ENCODE measurements at places on chromosomes 7 and 10.

- no peak for DNase-seq
Measured at GRCh38 chr7:91692800-91693199, 187.7 kb downstream of the MTERF1 start.

DNA sequence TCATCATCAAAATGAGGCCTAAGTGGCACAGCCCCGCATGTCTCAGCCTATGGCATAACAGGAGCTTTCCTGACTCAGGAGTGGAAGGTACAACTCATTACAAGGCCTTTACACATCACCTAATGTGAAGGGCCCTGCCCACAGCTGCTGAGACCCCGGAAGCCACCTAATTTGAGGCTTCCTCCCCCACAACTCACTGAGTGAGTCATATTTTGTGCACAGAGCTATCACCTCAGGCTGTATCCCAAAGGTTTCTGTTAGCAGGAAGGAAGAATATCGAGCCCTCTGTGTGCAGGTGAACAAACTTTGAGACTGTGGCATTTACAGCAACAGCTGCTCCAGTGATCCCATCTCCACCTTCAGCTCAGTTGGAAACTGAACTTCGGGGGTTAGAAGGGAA is 20.6 kb downstream of the HTR5A start:
- no peak for DNase-seq

DNA sequence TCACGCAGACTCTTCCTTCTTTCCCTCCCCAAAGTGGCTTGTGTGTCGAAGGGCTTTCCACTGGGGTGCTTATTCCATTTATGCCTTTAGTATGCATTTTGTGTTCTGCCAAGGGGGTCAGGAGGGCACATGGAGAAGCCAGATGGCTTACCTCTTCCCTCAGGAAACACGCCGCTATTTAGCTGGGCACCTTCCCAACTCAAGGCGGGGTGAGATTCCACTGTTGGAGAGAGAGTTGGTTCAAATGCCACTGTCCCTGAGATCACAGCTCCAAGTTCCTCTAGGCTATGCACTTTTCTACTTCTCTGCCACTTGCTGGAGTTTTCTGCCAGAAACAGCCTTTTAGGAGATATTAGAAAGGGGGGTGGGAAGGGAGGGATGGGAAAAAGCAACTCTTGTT is 1091.8 kb downstream of the LRMDA start:
- DNase-seq, result no peak

DNA sequence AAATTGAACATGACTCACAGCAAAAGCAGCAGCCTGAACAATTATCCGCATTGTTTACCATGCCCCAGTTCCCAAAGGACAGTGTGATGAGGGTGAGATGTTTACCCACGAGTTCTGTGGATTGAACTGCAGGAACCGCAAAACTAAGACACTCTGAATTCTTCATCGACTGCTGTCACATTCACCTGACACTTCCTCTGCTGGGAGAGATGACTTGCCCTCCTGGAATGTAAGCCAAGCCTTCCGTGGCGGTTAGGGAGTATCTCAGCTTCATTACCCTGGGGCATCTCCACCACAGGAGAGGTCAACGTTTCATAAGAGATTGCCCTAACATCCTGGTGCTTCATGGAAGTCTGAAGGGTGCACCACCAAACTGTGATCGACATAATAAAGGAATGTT is 374.6 kb upstream of the ADARB2 start:
- DNase-seq, result peak; percentile 98

GRCh38 chr10:12218991-12219390 is 23.0 kb downstream of the CDC123 start:
- DNase-seq, result no peak

DNA sequence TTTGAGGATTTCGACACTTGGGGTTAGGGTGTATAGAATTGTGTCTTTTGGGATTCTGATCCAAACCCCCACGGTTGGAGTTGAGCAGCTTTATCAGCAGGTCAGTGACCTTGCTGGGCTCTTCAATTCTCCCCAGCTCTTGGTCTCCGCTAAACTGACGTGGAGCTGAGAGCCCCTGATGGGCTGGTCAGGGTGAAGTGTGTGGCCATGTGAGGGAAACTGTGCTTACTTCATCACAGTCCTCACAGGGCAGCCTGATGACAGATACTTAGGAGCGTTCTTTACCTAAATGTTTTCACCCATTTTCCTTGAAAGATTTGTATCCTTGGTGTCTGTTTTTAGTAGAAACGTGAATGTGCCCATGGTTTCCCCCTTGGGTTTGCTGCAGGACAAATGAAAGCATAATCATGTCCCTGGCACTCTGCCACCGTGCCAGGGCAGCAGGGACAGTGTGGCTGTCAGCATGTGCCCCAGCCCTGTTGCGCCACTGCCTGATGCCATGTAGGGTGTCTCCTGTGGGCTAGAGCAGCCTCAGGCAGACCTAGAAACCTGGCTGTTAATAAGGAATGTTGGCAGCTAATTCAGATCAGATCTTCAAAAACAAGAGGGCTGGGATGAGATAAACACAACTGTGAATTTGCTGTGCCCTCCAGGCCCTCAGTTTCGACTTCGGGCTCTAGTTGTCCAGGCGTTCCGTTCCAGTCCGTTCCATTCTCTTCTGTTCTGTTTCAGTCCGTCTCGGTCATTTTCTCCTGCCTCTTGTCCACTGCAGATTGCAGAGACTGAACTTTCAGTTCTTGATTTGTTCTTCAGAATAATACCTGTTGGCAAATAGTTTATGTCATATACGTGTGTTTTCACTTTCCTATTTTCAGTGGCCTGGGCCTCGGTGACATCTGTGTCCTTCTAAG is 96.8 kb downstream of the TRRAP start:
- DNase-seq, result no peak

DNA sequence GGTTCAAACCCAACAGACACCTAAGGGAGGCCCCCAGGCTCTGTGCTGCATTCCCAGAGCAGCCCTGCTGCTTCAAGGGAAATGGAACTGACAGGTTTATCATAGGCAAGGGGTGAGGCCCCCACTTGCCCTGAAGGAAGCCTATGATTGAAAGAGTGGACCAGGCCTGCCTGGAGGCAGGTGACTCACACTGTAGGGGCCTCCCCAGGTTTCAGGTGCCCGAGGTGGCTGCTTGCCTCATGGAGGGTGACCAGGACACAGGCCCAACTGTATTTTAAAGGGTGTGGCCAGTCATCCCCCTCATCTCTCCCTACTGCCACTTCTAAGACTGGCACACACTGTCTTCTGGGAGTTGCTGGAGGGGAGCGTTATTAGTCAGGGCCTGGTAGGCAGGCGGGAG is 85.4 kb downstream of the ATXN7L1 start:
- DNase-seq, result no peak

DNA sequence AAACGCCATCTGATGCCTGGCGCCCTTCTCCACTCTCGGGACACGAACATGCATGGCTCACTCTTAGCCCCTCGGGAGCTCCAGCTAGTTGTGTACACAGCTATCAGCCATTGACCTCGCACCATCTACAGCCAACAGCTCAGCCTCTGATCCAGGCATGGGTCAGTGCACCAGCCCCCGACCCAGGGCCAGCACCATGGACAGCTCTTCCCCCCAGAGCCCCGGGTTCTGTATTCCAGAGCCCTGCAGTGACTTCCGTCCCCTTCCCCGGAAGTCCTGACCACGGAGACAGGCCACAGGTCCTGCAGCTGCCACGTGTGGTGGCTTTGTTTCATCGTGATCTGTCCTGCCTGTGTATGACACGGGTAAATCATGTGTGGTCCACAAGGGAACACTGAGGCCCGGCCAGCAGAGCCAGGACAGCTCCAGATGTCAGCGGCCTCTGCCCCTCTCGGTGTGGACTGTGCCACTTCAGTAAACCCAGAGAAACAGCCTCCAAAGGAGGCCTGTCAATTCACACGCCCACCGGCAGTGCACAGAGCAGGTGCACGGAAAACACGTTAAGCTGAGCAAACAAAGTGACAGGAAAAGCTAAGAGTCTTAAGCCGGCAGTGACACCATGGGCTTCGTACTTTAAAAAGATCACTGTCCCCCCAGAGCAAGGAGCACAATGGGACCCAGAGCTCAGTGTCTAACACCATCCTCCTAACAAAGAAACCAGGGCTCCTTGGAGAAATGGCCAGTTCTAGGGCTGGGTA is 13.0 kb downstream of the STK32C start:
- no peak for DNase-seq

DNA sequence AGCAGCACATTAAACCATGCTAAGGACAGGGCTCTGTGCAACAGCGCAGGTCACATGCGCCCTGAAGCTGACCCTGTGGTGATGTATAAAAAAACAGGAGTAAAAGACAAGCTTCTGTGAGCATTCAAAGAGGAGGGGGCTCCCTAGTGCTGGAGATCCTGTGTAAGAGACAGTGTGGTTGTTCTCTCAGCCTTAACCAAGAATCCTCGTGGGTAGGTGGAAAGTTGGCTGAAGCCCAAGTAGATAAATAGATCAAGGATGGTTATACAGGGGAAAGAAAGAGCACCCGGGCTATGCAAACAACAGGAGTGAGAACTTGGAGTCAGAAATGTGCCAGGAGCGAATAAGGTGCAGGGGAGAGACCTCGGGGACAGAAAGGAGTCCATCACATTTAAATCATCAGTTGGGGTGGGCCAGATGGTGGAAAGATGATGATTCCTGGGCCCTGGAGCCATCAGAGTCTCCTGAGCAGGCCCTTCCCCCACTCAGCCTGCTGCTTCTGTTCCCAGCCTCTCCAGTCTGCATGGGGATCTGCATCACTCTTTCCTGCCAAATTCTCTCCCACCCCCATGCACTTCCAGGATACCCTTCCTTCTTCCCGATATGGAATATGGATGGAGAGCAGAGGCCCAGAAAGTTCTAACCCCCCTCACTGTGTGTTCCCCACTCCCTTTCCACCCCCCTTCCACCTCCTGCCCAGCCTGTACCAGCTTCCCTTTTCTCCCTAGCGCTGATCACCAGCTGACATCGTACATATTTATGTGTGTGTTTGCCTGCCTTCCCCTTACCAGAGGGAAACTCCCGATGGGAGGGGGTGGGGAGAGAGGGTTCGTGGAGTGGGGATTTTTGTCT is 78.1 kb upstream of the PRR15 start:
- DNase-seq, result no peak

- DNase-seq, result peak; percentile 58
Measured at GRCh38 chr10:132443605-132443982, 46.6 kb downstream of the PWWP2B start.

- no peak for DNase-seq
Measured at GRCh38 chr7:39446546-39446945, 119.7 kb upstream of the YAE1 start.

DNA sequence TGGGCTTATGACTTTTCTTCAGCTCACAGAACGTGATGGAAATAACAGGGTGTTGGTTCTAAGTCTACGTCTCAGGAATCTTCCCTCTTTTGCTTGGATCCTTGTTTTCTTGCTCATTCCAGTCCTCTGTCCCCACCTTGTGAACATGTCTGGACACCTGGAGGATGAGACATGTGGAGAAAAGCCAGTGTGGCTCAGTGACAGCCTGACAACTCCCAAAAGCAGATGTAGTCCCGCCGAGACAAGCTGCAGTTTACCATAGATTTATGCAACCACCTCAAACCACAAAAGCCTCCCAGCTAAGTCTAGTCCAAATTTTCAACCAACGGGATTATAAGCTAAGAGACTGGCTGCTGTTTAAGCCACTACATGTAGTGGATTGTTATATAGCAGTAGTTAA is 476.1 kb downstream of the SH2D4B start:
- no peak for DNase-seq

DNA sequence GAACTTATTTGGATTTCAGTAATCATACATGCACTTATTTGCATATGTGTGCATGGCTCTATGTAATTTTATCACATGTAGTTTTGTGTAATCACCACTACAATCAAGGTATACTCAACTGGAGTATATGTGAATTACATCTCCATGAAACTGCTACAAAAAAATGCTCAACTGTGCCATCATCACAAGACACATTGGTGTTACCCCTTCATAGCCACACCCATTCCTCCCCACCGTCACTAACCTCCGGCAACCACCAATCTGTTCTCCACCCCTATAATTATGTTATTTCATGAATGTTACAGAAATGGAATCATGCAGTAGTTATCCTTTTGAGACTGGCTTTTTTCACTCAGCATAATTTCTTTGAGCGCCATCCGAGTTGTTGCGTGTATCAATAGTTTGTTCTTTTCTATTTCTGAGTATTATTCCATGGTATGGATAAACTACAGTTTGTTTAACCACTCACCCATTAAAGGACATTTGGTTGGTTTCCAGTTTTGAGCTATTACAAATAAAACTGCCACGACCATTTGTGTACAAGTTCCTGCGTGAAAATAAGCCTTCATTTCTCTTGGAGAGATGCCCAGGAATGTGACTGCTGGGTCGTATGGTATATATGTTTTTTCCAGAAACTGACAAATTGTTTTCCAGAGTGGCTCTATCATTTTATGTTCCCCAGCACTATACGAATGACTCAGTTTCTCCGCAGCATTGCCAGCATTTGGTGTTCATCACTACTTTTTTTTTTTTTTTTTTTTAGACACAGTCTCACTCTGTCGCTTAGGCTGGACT is 11.3 kb upstream of the SMO start:
- DNase-seq, result no peak

- DNase-seq, result no peak
Measured at GRCh38 chr10:116241642-116242410, 31.2 kb downstream of the GFRA1 start.

DNA sequence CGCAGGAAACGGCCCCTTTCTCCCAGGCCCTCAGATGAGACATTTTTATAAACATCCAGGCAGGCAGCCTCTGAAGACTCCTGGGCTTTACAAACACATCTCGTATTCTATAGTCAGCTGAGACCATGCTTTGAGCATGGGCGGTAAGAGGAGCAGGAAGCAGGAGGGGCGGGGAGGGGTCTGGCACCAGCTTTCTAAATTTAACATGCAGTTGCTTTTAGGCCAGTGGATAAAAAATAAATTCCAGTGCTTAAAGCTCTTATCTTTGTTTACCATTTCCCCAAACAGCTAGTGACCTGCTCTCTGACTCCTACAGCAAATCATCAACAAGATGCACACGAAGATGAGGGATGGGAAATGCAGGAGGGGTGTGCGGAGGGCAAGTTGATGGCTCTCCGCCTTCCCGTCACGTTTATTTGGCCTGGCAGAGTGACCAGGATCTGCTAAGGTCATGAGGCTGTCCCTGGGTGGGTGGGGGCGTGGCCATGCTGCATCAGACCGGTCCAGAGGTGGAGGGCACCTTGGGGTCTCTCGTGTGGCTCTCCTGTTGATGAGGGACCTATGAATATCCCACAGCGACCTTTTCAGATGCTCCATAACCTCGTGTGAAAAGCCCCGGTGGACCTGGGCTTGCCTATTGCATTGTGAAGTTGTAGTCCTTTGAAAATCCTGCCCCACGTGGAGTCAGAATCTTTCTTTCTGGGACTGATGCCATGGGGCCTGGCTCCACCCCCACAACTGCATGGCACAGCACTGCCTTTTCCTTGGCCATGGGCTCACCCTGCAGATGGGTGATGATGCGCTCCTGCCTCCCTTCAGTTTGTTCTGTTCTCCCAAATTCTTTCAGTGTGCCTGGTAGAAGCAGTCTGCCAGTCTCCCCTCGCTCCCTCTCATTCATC is 67.5 kb downstream of the PARP12 start:
- DNase-seq, result peak; percentile 48

- peak; percentile 27 for DNase-seq
Measured at GRCh38 chr7:51789489-51789888, 472.9 kb upstream of the COBL start.

DNA sequence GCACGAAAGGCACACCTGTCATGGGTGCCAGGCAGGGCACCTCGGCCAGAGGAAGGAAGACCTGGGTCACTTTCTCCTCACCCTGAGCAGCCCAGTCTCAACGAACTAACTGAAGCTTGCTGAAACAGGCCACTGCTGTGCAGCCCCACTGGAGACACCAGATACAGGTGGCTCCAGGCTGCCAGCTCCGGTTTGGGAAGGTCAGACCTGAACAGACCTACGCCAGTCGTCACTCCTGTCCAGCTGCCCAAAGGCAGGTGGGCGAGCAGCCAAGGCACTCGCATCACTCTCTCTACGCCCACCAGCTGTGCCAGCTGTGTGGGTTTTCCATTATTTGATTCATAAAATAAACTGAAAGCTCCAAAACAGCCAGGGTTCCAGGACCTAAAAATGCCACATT is 256.1 kb downstream of the ZMYND11 start:
- DNase-seq, result no peak

Measured in ACHN (cell line).